ENCODE measurements at places on chromosomes 13 and 19. TPM values are rescaled to one million over a fixed set of nuclear protein-coding genes. Genes with fewer than 3 reads are reported as not detected.

GRCh38 chr19:56297010-56297409, 17.6 kb downstream of the ZSCAN5A start:
- DNase-seq = no peak

LNX2 gene
- total RNA-seq = 14.1 TPM

GRCh38 chr13:42814868-42815267, 33.5 kb downstream of the FAM216B start:
- DNase-seq = no peak

GPR12 gene
- total RNA-seq = 0.11 TPM

MIR17HG gene
- 1.3 TPM for total RNA-seq

ZNF829 gene
- 3.9 TPM for total RNA-seq

DNA sequence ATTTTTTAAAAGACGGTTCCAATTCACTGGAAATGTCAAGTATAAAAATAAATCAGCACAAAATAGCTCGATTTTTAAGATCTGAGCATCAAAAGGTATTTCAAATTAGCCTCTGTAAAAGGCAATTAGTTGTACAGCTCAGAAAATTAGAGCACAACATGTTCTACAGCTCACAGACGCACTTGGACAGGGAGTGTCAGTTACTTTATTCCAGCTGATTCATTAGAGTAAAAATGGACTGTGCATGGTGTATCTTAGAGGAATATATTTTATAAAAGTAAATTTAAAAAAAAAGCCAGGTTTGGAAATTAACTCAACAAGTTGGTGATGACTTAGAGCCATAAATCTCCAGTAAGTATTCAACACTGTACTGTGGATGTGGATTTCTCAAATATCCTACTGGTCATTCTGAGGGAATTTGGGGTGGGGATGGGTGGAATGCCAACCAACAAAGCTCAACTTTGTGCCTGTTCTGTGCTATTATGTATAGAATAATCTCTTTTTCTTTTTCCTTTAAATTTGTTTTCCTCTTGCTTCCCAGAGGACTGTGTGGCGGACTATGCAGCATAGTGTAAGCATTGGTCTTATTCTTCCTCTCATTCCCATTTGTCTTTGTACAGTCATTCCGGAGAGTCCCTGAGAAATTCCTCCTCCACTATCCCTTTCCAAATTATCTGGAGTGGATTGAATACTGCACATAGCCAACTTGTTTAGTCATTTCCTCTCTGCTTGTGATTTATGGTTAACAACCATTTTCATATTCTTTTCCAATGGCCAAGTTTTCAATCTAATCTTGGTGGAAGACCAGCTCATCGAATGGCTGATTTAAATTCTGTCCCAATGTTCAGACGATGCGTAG, 169.3 kb downstream of the DCT start:
- no peak for DNase-seq

- no peak for DNase-seq
Observed at GRCh38 chr19:42386974-42387707, 3.0 kb downstream of the CNFN start.

DNA sequence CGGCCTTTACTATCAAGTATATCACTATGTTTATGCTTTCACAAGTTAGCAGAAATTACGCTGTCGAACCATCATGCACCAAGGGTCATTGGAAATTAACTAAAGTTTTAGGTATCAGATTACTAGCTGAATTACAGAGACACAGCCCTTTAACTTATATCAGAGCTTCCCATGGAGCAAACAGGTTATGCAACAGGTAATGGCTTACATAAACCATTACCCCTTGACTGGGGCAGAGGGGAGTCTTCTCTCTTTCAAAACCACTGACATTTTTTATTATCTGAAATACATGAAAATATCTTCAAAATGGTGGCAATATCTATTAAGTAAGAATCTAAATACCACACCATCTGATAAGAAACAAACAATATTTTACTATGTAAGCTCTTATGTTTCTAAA, 1692.9 kb upstream of the SLC10A2 start:
- DNase-seq = no peak

DNA sequence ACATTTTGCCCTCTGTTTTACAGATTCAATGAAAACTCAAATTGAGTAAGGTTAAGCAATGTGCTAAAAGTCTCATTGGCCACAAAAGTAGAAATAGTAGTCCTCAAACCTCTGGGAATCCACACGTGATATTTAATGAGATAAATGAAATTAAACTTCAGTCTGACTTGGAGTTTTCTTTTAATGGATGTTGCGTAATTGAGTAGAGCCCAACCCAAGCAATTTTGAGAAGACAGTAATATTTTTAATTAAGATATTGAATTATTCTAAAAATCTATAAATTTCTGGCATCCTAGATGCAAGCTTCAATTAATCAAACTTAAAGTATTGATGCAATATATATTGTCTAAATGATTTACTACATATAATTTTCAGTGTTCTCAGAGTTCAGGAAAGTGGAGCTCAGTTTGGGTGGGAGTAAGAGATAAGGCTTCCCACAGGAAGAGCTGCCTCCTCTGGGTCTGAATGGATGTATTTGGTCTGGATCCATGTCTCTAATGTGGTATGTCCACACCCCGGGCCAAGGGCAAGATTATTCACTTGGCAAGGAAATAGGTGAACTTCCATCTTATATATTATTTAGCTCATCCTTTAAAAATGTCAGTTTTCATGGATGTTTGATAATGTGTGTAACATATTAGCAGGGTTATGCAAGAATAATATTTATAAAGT, 6.9 kb downstream of the MBNL2 start:
- DNase-seq = no peak

BST2 gene
- 25.3 TPM for total RNA-seq

DNA sequence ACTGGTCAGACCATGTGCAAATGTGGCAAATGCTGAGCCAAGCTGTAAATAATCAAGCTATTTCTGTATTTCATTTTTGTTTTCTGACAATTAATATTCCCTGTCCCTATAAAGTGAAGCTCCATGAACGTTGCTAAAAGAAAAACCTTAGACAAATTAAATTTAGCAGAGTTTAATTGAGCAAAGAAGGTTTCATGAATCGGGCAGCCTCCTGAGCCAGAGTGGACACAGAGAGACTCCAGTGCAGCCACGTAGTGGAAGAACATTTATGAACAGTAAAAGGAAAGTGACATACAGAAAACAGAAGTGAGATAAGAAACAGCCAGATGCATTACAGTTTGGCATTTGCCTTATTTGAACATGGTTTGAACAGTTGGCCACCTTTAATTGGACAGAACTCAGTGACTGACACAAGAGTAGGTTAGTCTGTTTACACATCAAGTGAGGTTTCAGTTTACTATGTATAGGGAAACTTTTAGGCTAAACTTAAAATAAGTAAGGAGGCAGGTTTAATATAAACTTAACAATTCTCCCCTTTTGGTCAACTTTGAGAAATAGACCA, 69.7 kb downstream of the UFM1 start:
- DNase-seq = no peak

GRCh38 chr19:4094761-4095487, 28.2 kb upstream of the ZBTB7A start:
- DNase-seq = no peak

OCEL1 gene
- total RNA-seq = 7.3 TPM
